ENCODE measurements at places on chromosomes 5 and 9. TPM values are rescaled to one million over a fixed set of nuclear protein-coding genes. Genes with fewer than 3 reads are reported as not detected.
A peak's percentile ranks its signal among the peaks of the same experiment; 100 is the strongest.

ISL1 gene
- 25.0 TPM for total RNA-seq

- H3K27me3 ChIP-seq, result no peaks in the 10 kb centered on the region
- H3K4me1 ChIP-seq, result peaks cover 55% of the 10 kb centered on the region
- H3K27ac ChIP-seq, result peak overlapping the region; percentile 79
These were observed 55.2 kb downstream of the NEURL1B start for GRCh38 chr5:172696171-172696849.

DNA sequence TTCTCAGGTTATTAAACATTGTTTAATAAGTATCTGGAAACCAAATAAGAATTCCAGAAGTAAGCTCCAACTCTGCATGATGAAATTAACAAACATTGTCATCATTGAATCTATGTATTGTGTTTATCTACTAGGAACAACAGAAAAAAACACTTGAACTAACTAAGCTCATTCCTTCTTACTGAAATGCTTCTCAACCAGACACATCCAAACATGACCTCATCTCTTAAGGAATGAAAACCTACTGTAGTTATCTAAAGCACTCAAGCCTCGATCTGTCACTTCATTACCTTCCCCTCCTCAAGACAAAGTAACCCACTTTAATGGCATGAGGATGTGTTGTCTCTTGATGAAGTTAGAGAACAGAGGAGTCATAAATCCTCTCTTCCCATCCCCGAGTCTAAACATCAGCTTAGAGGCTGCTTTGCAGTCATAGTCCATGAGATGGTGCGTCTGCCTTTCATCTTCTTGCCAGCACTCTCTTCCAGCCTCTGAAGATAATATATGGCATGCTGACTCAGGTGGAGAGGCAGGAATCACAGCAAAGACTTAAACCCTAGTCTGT is 86.5 kb downstream of the CEMIP2 start:
- no peak for DNase-seq
- H3K27ac ChIP-seq, result no peak overlapping the region
- no peak overlapping the region for H3K4me3 ChIP-seq
- peaks cover 10% of the 10 kb centered on the region for H3K4me1 ChIP-seq

GRCh38 chr5:28862860-28863196 is 1824.4 kb upstream of the CDH9 start:
- H3K36me3 ChIP-seq, result no peaks in the 10 kb centered on the region
- H3K27me3 ChIP-seq, result no peaks in the 10 kb centered on the region
- H3K27ac ChIP-seq, result no peak overlapping the region
- no peak for DNase-seq
- H3K4me1 ChIP-seq, result no peaks in the 10 kb centered on the region

DNA sequence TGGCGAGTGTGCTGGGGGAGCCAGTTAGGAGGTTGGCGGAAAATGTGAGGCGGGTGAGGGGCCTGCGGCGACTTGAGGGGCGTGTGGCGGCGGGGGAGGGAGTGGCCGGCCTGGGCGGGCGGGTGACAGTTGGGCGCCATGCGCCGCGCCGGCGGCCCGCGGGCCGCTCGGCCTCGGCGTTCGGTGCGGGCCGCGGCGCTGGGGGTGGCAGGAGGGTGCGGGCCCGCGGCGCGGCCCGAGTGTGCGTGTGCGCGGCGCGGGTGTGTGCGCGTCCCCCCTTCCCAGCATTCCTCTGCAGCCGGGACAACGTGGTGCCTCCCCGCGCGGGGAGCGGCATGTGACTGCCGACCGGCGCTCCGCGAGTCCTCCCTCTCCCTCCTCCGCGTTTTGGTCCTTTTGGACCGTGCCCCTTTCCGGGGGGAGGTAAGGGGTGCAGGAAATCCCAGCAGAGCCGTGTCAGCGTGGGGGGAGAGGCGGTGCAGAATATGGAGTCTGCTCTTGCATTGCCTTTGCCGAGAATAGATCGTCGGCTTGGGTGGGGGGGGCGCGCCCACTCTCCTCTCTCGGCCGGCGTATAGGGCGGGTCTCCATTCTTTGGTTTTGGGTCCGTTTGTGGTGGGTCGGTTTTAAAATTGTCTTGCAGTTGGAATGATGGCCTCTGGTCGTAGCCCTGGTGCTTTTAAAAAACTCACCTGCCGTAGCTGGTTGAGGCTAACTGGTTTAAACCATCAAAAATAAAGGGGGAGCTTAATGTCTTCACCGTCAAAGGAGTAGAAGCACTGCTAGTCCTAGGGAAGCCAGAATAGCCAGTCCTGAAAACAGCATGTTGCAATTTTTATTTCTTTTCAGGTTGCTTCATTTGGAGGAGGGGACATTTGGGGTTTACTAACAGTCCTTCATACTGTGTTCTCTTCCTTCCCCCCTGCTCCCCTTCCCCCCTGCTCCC is 2.0 kb downstream of the LARP1 start:
- DNase-seq, result no peak
- H3K4me1 ChIP-seq, result peaks cover 66% of the 10 kb centered on the region
- no peaks in the 10 kb centered on the region for H3K27me3 ChIP-seq
- peak overlapping the region; percentile 98 for H3K27ac ChIP-seq

DNA sequence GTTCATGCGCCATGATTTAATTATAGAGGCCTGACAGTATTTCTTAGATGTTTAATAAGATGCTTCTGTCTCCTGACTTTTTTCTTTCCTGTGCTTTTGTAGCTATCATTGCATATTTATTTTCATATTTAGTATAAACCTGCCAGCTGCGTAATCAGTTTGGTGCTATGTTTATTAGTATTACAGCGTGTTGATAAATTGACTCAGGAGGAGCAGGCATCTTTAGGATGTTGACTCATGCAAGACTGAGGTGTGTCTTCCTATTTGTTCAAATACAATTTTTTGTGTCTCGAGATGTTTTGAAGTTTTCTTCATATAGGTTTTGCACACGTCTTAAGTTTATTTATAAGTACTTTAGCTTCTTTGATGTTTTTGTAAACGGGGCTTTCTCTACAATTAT is 35.9 kb upstream of the EXOC3 start:
- no peaks in the 10 kb centered on the region for H3K27me3 ChIP-seq
- no peak for DNase-seq
- no peaks in the 10 kb centered on the region for H3K4me1 ChIP-seq

DNA sequence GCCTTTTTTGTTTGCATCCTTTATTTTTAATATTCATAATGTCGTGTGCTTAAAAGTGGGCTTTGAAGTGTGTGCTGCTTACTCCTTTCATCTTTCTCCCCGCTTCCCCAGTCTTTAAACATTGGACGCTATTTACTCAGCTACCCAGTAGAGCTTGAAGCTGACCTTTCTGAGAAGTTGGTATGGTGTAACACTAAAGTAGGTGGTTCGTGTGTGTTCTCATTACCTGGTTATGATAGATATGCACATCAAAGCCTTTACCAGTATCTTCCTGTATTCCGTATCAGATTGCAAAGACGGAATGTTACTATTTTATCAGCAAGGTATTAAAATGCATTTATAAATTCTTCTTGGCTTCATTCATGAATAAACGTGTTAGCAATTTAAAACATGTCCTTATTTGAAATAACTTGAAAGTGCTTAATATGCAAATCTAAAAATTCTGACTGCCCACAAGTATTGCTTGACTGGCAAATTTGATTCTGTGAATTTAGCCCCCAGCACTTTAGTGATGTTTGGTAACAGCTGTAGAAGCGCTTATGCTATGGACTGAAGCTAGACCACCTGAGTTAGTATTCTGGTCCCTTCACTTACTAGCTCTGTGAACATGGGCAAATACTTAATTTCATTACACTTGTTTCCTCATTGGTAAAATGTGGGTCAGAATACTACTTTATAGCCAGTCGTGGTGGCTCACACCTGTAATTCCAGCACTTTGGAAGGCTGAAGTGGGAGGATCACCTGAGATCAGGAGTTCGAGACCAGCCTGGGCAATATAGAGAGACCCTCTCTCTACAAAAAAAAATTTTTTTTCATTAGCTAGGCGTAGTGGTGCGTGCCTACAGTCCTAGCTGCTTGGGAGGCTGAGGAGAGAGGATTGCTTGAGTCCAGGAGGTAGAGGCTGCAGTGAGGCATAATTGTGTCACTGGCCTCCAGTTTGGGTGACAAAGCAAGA is 1.7 kb downstream of the RRAGA start:
- no peak for DNase-seq
- peak overlapping the region; percentile 83 for H3K4me3 ChIP-seq
- peak overlapping the region; percentile 95 for H3K27ac ChIP-seq
- H3K36me3 ChIP-seq, result no peaks in the 10 kb centered on the region

GRCh38 chr5:7169240-7169878 is 226.6 kb upstream of the ADCY2 start:
- H3K4me1 ChIP-seq, result no peaks in the 10 kb centered on the region
- H3K36me3 ChIP-seq, result no peaks in the 10 kb centered on the region
- no peak for DNase-seq

Data from vagina (tissue), 2 donors.